ENCODE measurements at places on chromosomes 6 and 20.

- DNase-seq = no peak
These were observed 4.0 kb downstream of the DACT2 start for GRCh38 chr6:168315596-168315995.

DNA sequence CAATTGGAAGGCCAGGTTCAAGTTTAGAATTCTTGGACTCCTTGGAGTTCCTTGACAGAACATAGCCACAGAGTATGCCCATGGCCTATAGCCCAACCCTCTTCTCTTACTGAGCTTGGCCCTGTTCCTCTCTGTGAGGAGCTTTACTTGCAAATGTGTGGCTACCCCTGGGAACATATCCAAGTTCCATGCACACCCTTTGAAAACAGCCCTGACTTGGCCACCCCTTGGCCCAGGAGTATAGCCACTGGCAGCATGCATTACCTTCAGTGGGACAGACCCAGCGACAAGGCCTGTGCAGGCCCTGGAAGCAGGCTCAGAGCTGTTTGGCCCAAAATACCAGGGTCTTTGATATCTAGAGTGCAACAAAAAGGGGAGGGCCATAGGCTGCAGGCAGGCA lies 19.5 kb upstream of the MAS1 start:
- DNase-seq = no peak

- no peak for DNase-seq
These were observed 6.5 kb downstream of the PRPH2 start for GRCh38 chr6:42715871-42716270.

GRCh38 chr6:98469141-98469540 lies 365.2 kb upstream of the POU3F2 start:
- DNase-seq = no peak

- no peak for DNase-seq
These were observed 10.0 kb downstream of the CST5 start for GRCh38 chr20:23869520-23869919.

DNA sequence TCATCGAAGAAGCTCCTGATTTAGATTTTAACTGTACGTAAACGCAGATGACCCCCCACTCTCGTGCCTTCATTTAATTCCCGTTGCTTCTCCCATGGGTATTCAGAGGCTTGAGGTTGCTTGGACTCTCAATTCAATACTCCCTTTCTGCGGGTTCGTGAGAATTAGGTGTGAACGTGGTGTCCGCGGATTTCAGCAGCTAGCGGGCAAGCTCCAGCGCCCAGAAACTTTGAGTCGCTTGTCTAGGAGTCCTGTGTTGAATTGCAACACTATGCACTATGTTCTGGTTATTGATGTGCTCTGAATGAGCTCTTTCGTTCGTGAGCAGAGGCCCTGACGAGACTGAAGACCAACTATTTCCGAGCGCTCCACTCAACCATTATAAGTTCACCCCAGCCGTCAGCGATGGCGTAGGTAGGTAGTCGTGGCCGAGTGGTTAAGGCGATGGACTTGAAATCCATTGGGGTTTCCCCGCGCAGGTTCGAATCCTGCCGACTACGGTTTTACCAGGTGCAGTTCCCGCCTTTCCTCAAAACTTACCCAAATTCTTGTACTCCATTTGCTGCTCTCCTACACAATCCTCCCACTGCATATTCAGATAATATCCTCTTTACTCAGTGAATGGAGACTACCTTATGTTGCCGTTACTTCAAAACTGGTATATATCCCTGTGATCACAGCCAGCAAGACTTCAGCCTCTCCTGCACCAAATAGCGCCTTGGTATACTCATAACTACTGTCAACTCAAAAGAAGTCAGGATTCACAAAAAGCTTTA lies 72.6 kb upstream of the ZNF184 start:
- DNase-seq = no peak

DNA sequence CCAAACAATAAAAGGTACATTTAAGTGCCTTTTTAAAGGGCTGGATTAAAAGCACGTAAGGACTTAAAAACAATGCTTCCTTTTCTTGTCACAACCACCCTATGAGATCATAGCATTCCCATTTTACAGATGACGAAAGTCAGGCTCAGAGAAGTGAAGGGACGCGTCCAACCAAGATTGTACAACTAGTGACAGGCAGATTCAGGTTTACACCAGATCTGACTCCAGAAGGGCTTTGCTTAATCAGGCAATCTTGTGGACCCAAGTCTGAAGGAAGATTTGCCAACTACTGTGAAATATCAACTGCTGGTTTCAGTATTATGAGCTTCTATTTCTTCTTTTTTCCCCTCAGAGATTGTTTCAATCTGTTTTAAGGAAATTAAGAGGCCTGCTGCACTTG lies 877 bp downstream of the ENPP4 start:
- DNase-seq = no peak

GRCh38 chr6:159252955-159253508 lies 83.8 kb downstream of the FNDC1 start:
- DNase-seq = peak; percentile 11

DNA sequence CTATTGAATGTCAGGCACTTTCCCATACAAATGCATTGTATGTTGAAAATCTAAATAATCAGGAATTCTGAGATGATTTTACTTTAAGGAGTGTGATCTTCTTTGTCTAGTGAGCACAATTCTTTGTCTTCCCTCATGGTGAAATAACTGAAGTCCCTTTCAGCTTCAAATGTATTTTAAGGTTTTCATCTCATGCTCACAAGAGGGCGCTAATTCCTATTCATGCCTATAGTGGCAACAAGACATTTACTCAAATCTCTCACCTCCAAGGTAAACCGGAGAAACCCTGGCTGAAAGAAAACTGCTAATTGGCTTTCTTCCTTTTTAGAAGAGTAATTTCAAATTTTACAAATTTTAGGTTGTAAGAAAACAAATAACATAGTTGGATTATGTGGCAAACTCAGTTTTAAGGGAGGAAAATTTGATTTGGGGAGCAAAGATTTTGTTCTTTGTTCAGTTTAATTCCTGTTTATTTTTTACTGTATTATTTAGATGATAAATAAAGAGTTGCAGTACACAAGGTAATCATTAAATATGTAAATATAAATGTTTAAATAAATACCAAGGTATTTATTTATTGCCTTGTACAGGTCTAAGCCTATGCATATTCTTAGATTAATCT lies 69.1 kb downstream of the SLC35F1 start:
- DNase-seq = peak; percentile 47

DNA sequence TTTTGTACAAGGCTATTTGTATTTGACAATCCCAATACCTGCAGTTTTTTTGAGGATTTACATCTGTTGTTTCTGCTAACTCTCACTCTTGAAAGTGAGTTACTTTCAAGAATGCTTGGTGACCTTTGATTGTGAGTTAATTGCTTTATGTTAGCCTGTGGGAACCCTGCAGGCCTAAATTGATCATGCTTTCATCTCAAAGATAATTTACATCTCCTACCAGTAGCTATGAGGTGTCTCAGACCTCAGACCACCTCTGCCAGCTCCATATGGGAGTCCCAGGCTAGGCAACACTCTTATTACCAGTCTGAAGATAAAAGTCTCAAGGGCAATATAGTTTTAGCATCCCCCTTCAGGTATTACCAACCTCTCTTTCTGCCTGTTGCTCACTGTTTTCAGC lies 116.4 kb upstream of the THEMIS start:
- DNase-seq = no peak

DNA sequence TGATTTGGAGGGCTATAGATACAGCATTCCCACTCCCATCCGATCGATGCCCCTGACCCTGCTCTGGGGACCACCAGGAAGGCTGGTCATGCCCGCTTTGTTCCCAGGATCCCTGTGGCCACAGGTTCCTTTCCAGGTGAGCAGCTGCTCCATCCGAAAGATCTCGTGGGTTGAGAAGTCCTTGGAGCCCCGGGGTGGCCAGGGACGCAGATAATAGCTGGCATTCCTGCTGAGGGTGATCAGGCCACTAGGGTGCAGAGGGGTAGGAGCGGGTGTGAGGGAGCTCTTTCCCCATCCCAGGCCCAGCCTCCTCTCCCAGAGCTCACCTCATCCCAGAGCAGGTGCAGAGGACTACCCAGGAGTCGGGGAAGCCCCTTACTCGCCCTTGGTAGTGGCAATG lies 7.4 kb downstream of the ADAM33 start:
- DNase-seq = no peak

GRCh38 chr6:43428112-43428570 lies 800 bp downstream of the ABCC10 start:
- DNase-seq = no peak

- DNase-seq = no peak
These were observed 27.9 kb upstream of the SGK1 start for GRCh38 chr6:134345789-134346188.

DNA sequence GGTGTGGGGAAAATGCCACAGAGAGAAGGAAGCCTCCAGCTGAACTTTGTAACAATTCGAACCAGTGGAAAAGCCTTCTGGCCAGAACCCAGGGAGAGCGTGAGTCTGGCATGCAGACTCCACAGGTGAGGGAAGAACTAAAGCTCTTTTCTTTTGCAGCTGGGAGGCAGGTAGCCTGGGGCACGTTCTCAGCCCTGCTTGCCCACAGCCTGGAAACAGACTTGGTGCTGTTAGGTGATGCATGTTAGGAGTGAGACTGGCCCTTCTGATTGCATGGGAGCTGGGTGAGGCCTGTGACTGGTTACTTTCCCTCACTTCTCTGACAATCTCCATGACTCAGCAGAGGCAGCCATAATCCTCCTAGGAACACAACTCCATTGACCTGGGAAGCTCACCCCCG lies 34.2 kb downstream of the PROKR2 start:
- no peak for DNase-seq

DNA sequence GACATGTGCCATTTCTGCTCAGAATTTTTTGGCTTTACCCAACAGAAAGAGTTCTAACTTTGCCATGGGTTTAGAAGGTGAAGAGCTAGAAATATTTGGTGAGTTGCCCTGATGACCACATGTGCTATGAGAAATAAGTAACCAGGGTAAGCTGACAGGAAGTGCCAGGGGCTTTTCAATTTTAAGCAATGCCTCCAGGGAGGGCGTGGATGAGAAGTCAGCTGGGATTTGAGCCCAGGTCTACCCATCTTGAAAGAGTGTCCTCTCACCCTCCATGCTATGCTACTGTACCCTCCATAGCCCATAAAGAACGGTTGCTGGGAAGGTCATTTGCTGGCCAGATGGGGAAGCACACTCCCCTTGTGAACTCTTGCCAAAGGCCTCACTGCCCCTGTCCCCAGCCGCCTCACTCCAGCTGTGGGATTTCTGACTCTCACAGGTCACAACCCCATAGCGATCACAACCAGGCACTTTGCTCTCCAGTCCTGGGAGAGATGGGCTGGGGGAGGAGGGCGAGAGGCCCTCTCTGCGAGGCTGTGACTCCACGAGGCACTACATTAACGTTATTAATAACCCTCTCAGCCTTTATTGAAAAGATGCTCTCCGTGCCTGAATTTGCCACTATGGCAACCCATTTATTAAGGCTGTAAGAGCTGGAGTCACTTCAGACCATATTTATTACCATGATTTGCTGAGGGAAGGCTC lies 291.1 kb downstream of the DHX35 start:
- no peak for DNase-seq

GRCh38 chr6:111625461-111626391 lies 20.0 kb upstream of the TRAF3IP2 start:
- DNase-seq = no peak

DNA sequence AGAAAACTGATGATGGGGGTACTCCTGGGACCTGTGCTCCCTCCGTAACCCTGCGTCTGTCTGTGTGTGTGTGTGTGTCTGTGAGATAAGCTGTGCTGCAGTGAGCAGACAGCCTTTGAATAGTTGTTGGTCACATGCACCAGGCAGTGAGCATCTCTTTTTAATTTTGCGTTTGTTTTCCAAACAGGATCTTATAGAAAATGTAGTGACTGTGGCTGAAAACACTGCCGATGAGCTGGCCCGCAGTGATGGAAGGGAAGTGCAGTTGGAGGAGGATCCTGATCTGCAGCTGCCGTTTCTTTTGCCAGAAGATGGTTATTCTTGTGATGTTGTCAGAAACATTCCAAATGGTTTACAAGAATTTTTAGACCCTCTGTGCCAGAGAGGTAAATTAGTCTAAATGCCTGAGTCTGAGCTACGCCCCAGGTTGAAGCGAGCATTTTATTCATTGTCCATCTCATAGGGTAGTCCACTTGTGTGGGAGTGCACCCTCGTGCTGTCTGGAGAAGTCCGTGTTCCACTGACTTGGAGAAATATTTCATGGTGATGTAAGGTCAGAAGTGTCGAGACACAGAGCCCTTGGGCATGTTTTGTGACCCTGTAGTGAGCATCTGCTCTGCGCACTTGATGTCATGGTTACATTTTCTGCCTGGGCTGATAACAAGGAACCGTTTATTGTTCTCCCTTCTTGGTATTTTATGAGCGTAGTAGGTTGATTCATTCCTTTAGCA lies 78.8 kb upstream of the KIF25 start:
- no peak for DNase-seq

- no peak for DNase-seq
These were observed 144.3 kb downstream of the MEI4 start for GRCh38 chr6:77796824-77797809.

- no peak for DNase-seq
These were observed 38.3 kb downstream of the RANBP9 start for GRCh38 chr6:13673368-13673767.

DNA sequence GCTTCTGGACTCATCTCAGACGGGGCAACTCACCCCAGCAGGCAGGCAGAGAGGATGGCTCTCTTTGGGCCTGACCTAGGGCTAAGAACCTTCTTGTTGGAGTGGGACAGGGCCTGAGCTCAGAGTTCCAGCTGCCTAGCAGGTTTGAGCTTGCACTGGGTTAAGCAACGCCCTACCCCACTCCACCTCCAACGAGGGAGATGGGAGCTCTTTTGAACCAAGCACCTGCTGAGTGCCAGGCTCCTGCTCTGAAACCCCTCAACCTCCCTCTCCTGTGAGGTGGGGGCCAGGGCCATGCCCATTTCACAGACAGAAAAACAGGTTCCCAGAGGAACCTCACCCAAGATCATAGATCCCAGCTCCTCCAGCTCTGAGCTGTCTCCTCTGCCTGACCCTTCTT lies 54.3 kb downstream of the SNAI1 start:
- DNase-seq = no peak

- no peak for DNase-seq
These were observed 44.2 kb downstream of the LIN28B start for GRCh38 chr6:105001063-105001462.

GRCh38 chr6:145147981-145148749 lies 587.2 kb downstream of the EPM2A start:
- no peak for DNase-seq

DNA sequence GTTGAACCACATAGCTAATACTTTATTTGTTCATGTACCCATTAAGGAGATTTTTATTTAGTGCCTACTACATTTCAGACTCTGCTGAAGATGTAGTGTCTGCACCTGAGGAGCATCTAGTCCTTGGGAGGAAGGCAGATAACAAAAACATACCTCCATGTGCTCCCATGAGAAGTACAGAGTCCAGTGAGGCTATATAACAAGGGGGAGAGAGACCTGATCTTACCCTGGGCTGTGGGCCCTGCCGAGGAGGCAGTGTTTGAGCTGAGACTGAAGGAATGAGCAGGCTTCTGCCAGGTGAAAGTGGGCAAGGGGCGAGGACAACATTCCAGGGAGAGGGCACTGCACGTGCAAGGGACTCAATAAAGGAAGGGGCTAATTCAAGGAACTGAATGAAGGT lies 12.1 kb downstream of the MANBAL start:
- no peak for DNase-seq

GRCh38 chr6:28816909-28817807 lies 106.6 kb downstream of the TRIM27 start:
- DNase-seq = no peak
